ENCODE measurements at places on chromosomes 6 and 20. TPM values are rescaled to one million over a fixed set of nuclear protein-coding genes. Genes with fewer than 3 reads are reported as not detected.

Gene KIAA0408
- 1.5 TPM for total RNA-seq

Gene PXDC1
- total RNA-seq = 40.5 TPM

GRCh38 chr20:48858075-48858790, 30.4 kb upstream of the PREX1 start:
- DNase-seq = no peak

- DNase-seq = no peak
Measured at GRCh38 chr20:62918831-62919230, 7.5 kb downstream of the DIDO1 start.

DNA sequence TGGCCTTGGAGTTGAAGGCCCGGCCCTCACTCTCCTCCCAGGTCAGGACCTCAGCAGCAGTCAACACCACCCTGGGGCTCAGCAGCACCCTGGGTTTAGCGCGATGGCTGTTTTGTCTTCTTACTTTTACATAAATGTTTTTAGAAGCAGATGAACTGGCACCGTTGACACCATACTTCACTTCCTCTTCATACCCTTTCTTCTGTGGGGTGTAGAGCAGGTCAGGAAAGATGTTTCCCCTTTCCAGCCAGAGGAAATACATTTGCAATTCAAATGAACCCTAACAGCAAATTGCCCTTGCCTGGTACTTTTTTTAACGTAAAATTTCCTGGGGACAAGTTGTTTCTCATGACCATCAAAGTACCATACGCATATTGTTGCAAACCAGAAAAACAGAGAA, 54.7 kb upstream of the SNX9 start:
- no peak for DNase-seq

GRCh38 chr20:38260378-38261053, at the start of gene KIAA1755:
Gene KIAA1755, minus strand, starts transcription at chr20:38260735. Its CDS starts 235 bp downstream, at chr20:38260500.
- DNase-seq = no peak

Gene TSBP1
- 0.45 TPM for total RNA-seq

GRCh38 chr6:79467716-79468115, 69.5 kb downstream of the LCA5 start:
- no peak for DNase-seq
